ENCODE measurements at places on chromosomes 11 and 22.

GRCh38 chr11:1327064-1327460, 17.6 kb upstream of the TOLLIP start:
- DNase-seq, result no peak

DNA sequence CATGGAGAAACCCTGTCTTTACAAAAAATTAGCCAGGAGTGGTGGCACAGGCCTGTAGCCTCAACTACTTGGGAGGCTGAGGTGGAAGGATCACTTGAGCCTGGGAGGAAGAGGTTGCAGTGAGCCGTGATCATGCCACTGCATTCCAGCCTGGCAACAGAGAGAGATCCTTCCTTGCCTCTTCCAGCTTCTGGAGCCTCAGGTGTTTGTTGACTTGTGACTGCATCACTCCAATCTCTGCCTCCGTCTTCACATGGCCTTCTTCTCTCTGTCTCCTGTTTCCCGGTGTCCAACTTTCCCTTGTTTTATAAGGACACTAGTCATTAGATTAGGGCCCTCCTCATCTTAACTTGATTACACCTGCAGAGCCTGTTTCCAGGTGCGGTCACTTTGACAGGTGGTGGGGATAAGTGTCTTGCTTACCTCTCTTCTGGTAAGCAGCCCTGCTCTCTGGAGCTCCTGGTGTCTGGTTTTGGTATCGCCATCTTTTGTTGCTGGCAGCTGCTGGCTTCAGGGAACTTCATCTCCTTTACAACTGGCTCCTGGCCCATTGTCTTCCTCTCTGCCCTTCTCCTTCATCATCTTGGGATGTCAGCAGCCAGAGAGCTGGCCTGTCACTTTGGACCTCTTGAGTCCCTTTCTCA, 8.2 kb upstream of the USP2 start:
- no peak for DNase-seq

DNA sequence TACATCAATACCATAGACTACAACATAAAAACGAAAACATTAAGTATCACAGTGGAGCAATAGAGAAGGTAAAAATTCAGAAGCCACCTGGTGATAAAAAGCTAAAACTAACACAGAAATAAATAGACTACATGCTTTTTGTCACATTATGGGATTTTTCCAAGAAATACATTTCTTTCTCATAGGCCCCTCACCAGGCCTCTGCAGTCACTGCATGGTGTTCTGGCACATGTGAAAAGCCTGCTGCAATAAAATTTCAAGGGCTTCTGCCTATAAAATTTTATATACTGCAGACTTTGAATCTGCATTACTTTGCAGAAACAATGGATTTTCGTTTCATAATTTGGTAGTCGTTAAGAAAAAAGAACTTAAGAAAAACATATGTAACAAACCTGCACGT, 655.5 kb downstream of the CNTN5 start:
- DNase-seq, result no peak

DNA sequence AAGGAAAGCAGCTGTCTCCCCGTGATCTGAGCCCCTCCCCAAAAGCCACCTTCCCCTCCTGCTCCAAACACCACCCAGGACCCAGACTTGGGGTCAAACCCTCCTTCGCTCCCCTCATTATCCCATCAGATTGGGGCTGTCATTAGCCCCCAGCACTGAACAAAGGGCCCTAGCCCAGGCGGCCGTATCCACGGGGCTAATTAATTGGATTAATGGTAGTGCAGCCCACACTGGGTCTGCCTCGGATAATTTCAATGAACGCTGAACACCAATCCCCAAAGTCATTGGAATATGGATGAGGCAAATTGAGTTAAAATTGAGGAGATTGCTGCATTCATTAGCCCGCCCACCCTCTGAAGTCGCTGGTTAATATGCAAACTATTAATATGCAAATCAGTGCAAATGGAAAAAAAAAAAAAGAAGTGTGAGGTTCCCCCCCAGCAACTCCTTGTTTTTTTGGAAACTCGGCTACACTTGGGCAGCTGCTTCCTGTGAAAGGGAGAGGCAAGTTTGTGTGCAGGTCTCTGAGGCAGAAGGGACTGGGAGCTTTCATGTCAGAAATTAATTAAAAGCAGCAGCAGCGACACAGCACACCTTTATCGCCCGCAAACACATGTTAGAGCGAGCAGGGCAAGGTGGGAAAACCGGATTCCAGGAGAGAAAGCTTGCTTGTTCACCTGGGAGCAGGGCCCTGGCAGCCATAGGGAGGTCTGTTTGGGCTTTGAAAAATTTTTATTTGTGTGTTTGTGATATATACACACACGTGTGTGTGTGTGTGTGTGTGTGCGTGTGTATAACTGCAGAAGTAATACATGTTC, 517.8 kb downstream of the MIAT start:
- no peak for DNase-seq

DNA sequence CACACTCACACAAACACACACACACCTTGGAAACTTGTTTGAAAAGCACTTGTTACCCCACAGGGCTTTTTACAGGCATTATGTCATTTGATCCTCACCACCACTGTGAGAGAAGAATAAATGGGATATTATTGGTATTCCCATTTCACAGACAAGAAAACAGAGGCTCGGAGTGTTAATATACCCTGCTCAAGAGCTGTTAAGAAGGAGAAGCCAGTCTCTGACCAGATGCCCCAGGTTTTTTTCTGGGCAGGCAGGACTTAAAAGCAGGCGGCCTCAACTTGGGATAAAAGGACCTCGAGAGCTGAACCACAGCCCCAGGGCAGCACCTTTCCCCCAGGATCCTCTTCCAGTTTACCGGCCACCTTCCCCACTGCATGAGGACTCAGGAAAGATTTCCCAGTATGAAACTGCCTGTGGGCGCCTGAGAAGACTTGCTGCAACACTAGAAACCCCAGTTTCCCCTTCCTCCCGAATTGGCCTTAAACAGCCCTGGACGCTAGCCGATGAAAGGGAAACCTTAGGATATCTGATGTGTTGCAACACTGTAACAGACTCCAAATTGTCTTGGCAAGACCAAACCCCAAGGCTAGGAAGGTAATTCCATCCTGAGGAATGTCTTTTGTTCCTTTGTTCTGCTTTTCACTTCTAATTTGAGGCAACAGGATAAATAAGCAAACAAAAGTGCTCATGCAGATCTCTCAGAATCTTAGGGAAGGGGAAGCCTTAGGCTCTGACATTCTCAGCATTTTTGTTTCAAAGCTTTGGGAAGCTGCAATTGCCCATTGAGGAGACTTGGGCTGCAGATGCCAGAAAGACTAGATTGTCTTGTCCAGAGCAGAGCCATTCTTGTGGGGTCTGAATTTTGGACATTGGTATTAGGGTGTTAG, 173.5 kb downstream of the TRIM29 start:
- DNase-seq, result no peak

GRCh38 chr22:40666151-40666848, 13.0 kb upstream of the MCHR1 start:
- DNase-seq, result no peak

- no peak for DNase-seq
Measured at GRCh38 chr11:62671236-62671607, 251 bp upstream of the UQCC3 start.

DNA sequence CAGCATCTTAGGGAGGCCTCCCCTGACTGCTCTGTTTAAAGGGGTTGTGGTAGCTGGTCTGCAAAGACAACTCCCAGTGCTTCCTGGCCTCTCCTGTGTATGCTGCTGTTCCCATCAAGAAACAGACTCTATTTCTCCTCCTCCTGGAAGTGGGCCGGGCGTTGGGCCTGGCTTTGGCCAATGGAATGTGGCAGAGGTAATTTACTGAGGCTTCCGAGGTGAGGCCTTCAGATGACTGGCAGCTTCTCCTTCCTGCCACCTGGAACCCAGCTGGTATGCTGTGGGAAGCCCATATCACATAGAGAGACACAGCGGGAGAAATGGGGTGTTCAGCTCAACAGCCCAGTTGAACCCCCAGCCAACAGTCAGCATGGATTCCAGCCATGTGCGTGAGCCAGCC, 25.1 kb upstream of the EIF3D start:
- no peak for DNase-seq

GRCh38 chr22:31343235-31344191, 2.6 kb downstream of the PATZ1 start:
- DNase-seq, result peak; percentile 13

GRCh38 chr22:39598017-39598965, 27.7 kb downstream of the CACNA1I start:
- DNase-seq, result no peak

GRCh38 chr11:69414773-69415187, 66.7 kb upstream of the LINC01488 start:
- DNase-seq, result no peak

DNA sequence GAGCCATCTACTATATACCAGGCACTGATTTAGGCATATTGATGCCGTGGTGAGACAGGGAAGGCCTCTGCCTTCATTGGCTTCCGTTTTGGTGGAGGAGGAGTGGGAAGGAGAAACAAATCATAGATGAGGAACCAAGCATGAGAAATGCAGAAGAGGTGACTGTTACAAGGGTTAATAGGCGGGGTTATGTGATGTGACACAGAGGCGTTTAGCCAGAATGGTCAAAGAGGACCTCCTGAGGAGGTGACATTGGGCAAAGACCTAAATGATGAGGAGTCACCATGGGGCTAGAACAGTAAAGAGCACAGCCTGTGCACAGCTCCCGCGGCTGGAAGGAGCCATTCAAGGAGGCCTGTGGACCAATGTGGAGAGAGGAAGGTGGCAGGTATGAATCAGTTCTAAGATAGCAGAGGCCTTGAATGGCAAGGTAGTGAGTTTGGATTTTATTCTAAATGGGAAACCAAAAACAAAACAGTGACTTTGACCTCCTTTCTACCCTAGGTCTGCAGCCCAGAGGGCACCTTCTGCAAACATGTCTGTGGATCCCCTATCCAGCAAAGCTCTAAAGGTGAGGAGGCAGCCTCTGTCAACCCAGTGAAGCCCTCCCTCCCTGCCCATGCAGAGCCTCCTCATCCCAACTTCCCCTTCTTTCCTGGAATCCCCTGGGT, 11.7 kb downstream of the MAFF start:
- DNase-seq, result no peak

GRCh38 chr11:560305-561147, at the start of the genes LMNTD2 and RASSF7:
Gene LMNTD2, minus strand, starts transcription at chr11:560738. Its CDS starts 22 bp downstream, at chr11:560716.
Gene RASSF7, plus strand, starts transcription at chr11:560970. Its CDS starts 799 bp downstream, at chr11:561769.
- peak; percentile 52 for DNase-seq

- DNase-seq, result no peak
Measured at GRCh38 chr11:28176351-28176750, 68.2 kb downstream of the METTL15 start.

DNA sequence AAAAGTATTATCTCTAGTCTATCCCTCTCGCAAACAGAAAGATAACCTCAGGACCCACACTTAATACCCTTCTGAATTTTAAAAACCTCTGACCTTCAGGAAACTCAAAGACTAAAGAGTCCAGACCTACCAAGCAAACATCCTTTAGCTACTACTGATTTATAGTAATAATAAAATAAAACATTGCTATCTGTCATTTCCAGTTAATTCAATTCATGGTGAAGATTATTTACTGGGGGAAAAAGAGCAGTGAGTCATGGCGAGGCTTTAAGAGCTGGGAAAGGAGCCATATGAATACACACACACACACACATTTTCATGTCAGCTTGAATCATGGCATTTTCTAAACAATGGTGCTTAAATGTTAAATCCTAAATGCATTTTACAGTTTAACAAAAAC, 87.1 kb downstream of the FAM76B start:
- peak; percentile 63 for DNase-seq

DNA sequence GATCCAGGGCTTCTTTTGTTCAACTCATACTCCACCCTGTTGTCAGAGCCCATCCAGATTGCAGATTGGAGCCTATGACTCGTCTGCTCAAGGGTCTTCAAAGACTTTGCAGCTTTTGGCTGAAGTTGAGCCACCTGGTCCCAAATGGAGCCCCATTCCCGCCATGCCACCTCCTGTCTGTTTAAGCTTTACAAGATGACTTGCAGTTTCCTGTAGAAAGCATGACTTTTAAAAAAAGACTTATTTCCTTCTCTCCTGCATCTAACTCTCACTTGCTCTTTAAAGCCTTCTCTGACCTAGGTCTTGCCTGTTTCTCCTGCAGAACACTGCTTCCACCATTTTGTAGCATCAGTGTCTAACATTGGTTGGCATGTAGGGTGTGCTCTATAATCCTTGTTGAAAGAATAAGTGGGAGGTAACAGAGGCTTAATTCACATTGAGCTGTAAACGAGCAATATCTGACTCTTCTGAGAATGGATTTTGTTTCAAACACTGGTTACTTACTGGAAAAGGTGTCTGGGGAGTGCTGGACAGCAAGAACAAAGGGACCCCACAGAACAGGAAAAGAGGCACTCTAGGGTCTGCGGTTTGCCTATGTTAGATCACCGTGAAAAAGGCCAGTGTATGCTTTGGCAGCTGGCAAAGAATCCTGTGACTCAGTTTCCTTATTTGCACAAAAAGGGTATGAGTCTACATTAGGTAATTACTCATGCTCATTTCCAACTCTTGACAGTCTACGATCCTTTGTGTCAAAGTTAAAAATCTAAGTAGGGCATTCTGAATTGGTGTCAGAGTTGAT, 30.3 kb downstream of the NF2 start:
- DNase-seq, result no peak

- no peak for DNase-seq
Measured at GRCh38 chr22:30742291-30743256, 47.9 kb downstream of the OSBP2 start.

DNA sequence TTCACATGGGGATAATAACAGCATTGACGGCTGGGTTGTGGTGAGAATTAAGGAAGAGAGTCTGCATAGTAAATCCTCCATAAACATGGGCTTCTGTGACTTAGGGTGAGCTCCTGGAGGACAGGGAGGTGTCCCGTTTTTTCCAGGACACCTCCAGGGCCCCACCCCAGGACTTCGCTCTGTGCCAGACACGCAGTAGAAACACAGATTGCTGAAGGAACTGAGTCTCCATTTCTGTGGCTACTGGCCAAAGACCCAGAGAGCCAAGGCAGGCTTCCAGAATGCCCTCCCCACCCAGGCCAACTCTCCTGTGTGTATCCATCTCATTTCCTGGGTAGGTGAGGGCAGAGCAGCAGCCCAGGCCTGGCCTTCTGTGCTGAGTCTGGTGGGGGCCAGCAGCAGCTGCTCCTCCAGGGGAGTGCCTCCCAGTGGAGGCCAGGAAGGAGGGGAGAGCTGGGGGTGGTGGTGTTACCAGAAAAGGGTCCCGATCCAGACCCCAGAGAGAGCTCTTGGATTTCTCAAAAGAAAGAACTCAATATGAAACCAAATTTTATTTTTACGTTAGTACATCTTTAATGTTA, 9.5 kb upstream of the RFPL3 start:
- DNase-seq, result no peak
